ENCODE measurements at places on chromosomes 11 and 22. TPM values are rescaled to one million over a fixed set of nuclear protein-coding genes. Genes with fewer than 3 reads are reported as not detected.

GRCh38 chr11:113572136-113572735 is 97.0 kb upstream of the DRD2 start:
- H3K36me3 ChIP-seq = no peaks in the 10 kb centered on the region
- H3K27me3 ChIP-seq = peaks cover 10% of the 10 kb centered on the region
- no peaks in the 10 kb centered on the region for H3K4me1 ChIP-seq
- DNase-seq = no peak

DNA sequence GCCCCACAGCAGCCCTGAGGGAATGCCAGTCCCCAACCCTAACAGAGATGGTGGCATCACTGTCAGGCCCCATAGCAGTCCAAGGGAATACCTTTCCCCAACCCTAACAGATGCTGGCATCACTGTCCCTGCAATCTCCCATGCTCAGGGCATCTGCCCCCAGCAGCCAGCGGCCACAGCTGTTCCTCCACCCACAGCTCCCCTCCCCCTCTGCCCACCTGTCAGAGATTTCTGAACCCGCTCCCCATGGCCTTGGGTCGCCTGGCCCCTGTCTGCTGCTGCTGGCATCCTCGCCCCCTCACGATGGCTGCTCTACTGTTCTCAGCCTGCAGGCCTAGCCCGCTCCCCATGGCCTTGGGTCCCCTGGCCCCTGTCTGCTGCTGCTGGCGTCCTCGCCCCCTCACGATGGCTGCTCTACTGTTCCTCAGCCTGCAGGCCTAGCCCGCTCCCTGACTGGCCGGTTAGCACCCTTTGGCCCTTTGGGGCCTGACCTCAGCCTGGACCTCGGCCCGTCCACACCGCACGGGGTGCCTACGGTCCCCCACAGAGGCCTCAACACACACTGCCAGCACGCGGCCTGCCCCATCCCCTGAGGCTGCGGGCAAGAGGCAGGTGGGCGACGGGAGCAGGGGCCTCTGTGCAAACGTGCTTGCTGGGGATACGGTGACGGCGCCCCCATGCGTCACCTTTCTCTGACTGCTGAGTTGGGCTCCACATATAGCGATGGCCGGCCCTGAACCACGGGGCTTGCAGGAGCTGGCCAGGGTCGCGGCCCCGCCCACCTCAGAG is 20.7 kb downstream of the CHID1 start:
- no peak overlapping the region for H3K4me3 ChIP-seq
- H3K4me1 ChIP-seq = no peaks in the 10 kb centered on the region
- peaks cover 4% of the 10 kb centered on the region for H3K36me3 ChIP-seq
- DNase-seq = no peak

- H3K4me3 ChIP-seq = no peak overlapping the region
- H3K27me3 ChIP-seq = no peaks in the 10 kb centered on the region
- no peak overlapping the region for H3K27ac ChIP-seq
- DNase-seq = no peak
- H3K36me3 ChIP-seq = no peaks in the 10 kb centered on the region
Measured at GRCh38 chr22:19501897-19502447, 22.2 kb downstream of the CLDN5 start.

- H3K36me3 ChIP-seq = peaks cover 30% of the 10 kb centered on the region
- no peak overlapping the region for H3K27ac ChIP-seq
- peaks cover 5% of the 10 kb centered on the region for H3K4me1 ChIP-seq
- H3K4me3 ChIP-seq = no peak overlapping the region
- DNase-seq = no peak
Measured at GRCh38 chr22:24412274-24412673, 15.1 kb upstream of the ADORA2A start.

The C1QTNF5 gene
- total RNA-seq = not detected

The OR2AT4 gene
- total RNA-seq = not detected

The SCUBE2 gene
- 0.72 TPM for total RNA-seq

The DGAT2 gene
- total RNA-seq = 0.61 TPM

Measured in T-cell (primary cell).